Activated naive CD4-positive, alpha-beta T cell treated with anti-CD3 and anti-CD28 coated beads for 36 hours (primary cell): ENCODE measurements at places on chromosomes 6 and 20. TPM values are rescaled to one million over a fixed set of nuclear protein-coding genes. Genes with fewer than 3 reads are reported as not detected.
A peak's percentile ranks its signal among the peaks of the same experiment; 100 is the strongest.

DNA sequence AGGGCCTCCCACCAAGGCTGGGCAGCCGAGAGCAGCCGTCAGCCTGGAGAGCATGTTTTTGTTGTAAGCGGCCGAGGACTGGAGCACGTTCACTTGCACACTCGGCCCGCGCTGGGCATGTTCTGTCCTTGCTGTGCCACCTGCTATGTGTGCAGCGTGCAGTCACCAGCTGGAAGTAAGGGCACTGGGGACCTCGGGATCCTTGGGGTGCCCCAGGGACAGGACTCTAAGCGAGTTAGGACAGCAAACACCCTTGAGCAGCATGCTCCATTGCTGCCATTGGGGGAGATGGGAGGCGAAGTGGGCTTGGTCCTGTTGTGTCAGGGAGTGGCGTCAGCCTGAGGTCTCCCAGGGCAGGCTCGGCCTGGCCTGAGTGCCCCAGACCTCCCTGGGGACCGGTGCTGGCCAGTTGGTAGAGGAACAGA, 18.6 kb downstream of the DYNLT1 start:
- no peak for DNase-seq

DNA sequence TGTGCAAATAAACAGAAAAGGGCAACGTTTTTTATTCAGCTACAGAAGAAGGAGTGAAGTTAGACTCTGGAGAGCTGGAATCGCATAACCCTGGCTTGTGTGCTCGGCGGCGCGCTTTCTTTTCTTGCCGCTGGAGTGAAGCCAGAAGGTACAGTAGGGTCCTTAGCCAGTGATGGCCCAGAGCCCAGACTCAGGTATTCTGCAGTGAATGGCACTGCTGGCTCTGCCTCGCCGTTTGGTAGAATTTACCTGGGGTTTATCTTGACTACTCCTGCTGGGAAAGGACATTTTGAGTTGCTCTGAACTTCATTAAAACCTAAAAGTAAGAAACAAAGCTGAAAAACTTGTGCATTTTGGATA, 56.9 kb upstream of the TIAM2 start:
- DNase-seq, result no peak

- no peak for DNase-seq
Observed at GRCh38 chr20:3908667-3909066, 19.5 kb downstream of the PANK2 start.

Gene DCBLD1
- total RNA-seq, result 1.1 TPM

Gene SNHG17
- total RNA-seq, result 69.1 TPM

- DNase-seq, result peak; percentile 51
Observed at GRCh38 chr20:49169547-49169946, 18.6 kb downstream of the STAU1 start.

GRCh38 chr20:19473922-19474286, 261.5 kb downstream of the SLC24A3 start:
- DNase-seq, result no peak

- DNase-seq, result no peak
Observed at GRCh38 chr6:25537349-25538018, 114.5 kb upstream of the SCGN start.

DNA sequence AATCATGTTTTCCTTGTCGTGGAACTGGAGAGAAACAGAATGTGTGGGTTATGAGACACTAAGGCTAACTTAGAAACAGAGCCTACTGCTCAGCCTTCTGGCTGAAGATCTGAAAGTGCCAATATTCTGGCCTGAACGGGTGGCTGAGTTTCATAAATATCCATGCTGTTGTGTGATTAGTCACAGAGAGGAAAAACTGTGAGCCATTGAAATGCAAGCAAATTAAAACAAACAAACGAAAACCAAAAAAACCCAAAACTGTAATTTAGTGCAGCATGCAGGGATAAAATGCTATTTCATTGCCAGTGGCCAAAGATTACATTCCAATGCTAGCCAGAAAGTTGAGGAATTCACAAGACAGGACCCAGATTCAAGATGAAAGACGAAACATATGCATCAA, 315.1 kb downstream of the UBE3D start:
- no peak for DNase-seq

Gene ENPP5
- total RNA-seq, result 0.24 TPM

Gene PRL
- not detected for total RNA-seq

GRCh38 chr6:130189531-130190397, 33.0 kb downstream of the SAMD3 start:
- DNase-seq, result no peak

Gene OXT
- total RNA-seq, result not detected

DNA sequence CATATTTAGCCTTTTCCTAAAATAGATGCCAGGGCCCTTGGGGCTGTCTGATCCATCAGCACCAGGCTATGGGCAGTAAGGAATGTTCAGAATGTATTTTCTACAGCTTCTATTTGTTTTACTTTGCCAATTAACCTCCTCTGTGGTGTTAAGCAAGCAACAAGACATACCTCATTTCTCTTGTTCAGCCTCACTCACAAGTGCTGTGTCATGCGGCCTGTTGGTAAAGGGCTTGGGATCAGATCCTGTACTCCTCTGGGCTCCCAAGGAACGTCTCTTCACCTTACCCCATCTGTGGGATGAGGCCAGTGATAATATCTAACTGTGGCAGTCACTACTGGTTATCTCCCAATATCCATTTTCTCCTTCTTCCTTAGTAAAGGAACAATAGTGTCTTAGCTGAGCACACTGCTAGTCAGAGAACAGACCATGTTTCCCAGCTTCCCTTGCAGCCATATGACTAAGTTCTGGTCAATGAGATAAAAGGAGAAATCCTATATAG, 7.0 kb upstream of the DSTN start:
- DNase-seq, result no peak

- no peak for DNase-seq
Observed at GRCh38 chr20:436476-436875, 25.9 kb downstream of the TBC1D20 start.

DNA sequence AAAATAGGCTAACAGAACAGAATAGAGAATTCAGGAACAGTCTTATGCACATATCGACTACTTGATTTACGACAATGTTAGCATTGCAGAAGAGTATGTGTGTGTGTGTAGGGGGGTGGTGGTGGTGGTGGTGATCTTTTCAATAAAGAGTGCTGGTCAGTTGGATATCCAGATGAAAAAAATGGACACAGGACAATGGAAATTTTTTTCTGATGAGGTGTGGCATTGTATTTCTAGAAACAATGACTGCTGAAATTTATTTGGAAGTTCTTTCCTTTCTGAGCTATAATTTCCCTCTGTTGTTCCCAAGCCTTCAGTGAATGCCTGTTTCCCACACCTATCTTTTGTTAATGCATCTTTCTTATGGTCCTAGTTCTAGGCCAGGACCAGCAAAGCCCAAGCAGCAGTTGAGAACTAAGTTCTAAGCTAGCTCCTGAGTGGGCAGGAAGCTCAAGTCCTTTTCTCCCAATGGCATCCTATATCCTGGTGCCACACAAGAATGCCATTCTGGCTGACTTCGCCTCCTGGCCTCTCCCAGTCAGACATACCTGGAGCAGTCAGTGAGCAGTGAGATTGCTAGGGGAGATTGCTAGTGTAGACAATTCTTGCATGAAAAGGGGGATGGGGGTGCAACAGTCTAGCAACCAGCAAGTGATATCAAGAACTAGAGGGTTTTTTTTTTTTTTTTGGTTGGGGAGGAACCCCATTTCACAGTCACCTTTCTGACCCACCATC, 1.2 kb upstream of the TOX2 start:
- no peak for DNase-seq

DNA sequence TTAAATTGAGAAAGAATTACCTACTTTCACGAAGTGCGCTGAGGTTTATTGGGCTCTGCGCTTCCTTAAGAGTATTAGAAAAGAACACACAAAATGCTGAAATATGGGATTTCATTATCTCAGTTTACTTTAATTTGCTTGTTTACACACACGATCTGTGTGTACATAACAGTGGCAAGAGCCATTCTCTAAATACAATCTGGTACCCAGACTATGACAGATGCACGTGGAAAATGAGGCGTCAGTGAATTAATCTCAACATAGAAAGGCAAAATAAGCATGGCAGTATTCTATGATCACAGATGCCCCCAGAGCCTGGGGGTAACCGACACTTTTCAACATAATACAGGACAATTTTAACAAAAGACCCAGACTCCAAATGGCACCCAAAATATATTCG, 8.3 kb downstream of the FITM2 start:
- DNase-seq, result no peak

DNA sequence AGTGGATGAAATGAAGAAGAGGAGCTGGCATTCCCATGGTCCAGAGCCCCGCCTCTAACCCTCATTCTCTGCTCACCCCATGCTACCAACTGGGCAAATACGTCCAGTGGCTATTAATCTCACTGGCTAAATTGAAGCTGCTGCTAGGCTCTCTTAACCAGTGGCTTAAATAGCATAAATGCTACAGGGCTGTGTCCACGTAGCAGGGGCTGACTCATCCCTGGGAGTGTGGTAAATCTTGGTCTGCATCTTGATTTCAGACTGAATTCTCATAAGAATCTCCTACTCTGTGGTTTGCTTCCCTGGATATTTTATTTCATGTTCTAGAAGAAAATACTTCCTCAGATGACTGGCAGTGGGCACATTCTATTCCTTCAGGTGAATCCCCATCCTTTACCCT, 193.1 kb upstream of the ARG1 start:
- no peak for DNase-seq

Gene HDGFL1
- not detected for total RNA-seq

- no peak for DNase-seq
Observed at GRCh38 chr20:12644461-12644860, 364.3 kb upstream of the SPTLC3 start.

DNA sequence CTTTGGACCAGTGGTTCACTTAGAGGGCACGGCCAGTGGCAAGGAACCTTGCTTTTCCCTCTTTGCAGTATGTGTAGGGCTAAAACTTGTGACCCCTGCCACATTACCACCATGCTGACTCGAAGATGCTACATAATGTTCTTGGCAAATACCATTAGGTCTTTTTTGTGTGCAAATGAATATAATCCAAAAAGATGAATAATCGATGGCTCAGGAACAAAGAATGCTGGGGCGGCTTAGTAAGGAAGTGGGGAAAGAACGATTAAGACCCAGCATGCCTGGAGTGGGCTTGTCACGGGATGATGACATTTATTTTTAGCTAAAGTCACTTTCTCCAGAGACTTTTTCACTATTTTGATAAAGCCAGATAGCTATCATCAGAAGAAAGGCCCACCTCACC, 23.1 kb downstream of the CMTR1 start:
- no peak for DNase-seq

Gene C20orf96
- 6.8 TPM for total RNA-seq

Gene TRIM40
- total RNA-seq, result not detected

DNA sequence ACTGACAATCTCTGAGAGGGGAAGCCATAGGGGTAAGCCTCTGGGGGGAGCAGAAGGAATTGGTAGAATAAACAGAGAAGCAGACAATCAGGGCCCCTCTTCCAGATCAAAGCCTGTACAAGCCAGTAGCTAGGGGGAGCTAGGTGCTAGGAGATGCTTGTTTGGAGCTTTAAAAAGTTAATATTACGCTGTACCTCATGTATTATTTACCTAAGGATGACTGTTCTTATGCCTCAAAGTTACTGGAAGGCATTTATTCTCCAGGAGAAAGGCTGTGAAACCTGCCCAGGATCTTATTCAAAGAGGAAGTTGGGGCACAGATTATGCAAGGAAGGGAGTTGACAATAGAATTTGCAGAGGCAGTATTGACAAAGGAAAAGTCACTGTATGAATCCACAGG, 111.8 kb upstream of the SLC35F1 start:
- no peak for DNase-seq

Gene CD40
- total RNA-seq, result 6.3 TPM

Gene MMP24
- total RNA-seq, result not detected
